NCI-H1417 treated with DMSO at 0.1 percent for 48 hours (cell line): ENCODE measurements at places on chromosomes 4 and X.

DNA sequence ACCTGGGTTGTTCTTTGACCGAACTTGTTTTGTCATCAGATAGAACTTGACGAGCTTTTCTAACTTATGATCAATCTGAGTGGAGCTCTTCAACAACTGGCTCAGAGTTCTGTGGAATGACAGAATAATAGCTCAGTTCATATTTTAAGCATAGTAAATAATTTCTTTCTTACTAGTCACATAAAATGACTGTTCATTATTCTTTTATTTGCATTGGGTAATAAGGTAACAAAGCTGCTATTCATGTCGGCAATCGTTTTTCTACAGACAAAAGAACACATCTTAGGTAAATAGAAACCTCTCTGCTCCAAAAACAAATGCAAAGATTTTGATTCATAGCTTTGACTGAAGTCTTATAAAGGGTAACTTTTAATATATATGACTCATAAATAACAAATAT lies 57.3 kb upstream of the CXCL8 start:
- peak; percentile 52 for DNase-seq

DNA sequence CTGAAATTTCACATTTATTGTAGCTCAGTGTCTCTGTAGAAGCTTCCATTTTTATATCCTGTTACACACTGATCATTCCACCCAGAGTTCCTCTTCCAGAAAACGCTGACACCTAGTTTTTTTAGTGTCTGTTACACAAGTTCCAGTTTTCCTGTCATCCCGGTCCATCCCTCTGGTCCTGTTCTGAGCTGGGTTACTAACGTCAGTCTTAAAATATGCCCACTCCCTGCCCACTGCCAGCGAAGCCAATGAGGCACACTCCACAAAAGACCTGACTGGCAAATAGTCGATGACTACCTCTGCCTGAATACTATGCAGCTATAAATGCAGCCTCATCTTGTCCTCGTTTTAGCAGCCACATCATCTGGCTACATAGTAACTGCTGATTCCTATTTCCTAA lies 30.9 kb upstream of the DDX3X start:
- no peak for DNase-seq

DNA sequence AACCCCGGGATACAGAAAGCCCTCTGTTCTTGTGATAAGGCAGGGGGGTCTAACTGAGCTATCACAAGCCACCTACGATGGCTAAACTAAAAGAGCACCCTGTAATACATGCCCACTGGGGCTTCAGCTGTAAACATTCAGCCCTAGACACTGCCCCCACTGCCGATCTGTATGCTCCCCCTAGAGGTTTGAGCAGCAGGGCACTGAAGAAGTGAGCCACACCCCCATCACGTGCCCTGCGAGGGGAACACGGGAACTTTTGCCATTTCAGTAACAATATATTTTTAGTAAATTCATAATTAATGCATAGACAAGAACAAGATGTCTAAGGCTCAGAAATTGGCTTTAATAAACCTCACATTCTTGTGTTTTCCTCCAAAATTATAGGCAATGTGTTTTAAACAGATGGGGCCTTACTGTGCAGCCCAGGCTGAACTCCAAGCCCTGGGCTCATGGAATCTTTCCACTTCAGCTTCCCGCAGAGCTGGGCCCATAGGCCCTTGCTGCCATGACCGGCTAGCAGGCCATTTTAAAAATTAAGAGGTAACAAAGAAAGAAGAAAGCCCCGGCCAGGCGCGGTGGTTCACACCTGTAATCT lies 235.3 kb upstream of the SFRP2 start:
- DNase-seq = no peak

- DNase-seq = no peak
Measured at GRCh38 chr4:150769248-150769647, 187.3 kb downstream of the MAB21L2 start.

DNA sequence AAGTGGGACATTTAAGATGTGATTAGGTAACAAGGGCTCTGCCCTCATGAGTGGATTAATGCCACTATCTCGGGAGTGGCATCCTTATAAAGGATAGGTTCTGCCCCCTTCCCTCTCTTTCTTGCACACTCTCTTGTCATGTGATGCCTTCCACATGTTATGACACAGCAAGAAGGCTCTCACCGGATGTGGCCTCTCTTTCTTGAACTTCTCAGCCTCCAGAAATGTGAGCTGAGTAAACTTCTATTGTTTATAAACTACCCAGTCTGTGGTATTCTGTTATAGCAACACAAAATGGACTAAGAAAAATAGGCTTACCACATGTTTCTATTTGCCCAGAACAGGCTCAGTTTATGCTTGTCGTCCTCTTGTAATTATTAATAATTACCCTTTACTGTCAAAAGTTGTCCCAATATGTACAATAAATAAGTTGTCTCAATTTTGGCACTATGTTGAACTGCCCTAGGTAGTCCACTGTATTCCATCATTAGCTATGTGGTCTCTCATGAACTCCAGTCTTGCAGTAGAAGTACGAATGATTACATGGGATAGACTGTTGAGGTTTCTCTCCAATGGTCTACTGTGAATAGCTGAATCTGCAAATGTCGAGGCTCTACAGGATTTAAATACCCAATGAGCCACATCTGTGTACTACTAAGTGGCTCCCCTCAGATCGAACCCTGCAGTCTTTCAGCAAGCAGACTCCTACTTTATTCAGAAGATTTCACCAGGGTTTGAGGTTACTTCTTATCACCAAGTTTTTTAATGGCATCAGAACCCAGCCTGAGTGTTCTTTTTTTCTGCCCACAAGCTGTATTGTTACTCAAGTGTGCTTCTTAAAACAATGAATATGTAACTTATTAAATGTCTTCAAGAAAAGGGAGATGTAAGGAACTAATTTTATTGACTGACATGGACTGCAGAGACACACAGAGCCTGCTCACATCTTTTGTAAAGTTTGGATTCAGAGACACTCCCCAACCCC lies 102.0 kb upstream of the LEF1 start:
- no peak for DNase-seq

DNA sequence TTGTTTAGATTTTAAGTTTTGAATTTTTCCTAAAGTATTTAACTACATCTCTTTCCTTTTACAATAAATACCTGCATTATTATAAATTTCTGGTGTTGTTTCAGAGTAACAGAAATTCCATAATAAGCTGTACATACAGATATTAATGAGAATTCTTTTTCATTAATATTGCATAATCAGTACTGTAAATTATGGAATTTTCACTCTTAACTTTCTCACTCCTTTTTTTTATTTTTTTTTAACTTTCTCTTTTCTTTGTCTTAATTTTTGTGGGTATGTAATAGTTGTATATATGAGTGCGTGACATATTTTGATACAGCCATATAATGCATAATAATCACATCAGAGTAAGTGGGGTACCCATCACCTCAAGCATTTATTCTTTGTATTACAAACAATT lies 110.5 kb downstream of the KLHL8 start:
- no peak for DNase-seq

- DNase-seq = no peak
Measured at GRCh38 chr4:146159384-146160058, 16.0 kb upstream of the LSM6 start.

DNA sequence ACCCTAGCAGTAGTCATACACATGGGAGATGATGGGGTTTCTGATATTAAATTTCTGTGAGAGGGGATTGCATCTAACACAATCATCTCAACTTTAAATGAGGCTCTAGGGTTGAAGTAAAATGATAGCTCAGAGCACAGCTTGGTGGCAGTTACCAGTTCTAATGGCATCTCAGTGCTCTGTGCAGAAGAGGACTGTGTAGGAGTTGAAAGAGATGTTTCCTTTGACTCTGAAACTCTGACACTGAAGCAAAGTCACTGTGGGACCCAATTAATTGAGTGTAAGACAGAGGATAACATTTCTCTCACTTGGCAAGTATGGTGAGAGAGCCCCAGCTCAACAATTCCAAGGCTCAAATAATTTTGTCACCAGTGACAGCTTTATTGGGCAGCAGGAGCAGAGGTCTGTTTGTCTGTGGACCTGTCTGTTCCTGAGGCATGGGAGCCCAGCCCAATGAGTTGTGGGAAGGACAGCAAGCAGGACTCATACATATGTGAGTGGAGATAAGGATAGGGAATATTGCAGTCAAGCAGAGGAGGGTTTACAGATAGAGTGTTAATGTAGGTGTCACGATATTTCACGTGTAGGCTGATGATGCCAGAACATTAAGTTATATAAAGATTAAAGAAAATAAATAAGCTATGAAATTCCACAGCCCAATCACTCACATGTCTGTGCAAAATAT lies 76.7 kb upstream of the NAF1 start:
- no peak for DNase-seq

DNA sequence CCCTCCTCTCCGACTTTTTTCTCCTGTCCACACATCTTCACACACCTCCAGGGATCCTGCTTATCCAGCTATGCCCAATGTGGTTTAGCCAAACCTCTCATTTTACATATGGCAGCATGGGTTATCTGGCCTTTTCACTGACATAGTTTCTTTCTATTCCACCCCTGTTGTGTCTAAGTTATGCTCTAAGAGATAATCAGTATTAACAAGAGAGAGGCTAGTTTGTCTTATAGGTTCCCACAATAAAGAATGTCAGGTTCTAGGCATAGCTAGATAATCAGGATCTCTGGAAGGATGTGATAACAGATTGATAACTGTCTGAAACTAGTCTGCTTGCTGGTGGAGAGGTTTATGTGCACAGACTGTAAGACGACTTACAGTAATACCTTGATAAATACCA lies 7.7 kb upstream of the GALNT7 start:
- no peak for DNase-seq

- DNase-seq = no peak
Measured at GRCh38 chr4:46385946-46386345, 4.0 kb downstream of the GABRA2 start.

GRCh38 chr4:57147335-57148060 lies 37.3 kb upstream of the IGFBP7 start:
- DNase-seq = no peak

DNA sequence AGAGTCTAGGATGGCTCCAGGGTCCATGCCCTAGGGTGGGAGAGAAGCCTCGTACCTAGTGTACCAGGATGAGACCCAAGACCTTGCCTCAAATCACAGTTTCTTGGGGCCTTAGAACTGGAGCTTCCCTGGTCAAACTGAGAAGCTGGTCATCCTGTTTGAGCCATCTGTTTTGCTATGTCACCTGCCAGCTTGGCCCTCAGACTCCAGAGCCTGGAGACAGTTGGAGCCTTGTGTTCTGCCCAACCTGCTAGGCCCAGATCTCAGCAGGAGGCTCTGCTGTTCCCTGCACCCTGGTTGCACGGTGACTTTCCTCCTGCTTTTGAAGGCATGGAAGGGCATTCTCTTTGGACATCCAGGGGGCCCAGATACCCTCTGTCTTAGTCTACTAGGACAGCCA lies 206.3 kb upstream of the ATP6AP2 start:
- no peak for DNase-seq

GRCh38 chr4:75429208-75429607 lies 85.0 kb downstream of the RCHY1 start:
- DNase-seq = no peak

DNA sequence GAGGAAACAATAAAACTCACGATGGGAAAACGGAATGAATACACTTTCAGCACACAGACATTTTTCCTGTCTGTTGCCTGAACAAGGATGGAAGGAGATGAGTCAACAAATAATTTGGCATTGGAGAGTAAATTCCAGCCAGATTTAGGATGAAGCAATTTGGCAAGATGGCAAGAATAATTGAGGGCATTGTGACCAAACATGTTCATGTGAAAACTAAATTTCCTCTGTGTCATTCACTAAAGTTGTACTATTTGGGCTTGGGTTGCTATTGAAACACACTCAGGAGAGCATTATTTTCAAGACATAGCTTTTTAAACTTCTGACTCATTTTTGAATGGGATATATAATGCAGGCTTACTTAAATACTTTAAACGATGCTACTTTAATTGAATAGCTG lies 1614.4 kb downstream of the PCDH19 start:
- no peak for DNase-seq

GRCh38 chr4:153499005-153499404 lies 32.8 kb downstream of the TMEM131L start:
- DNase-seq = no peak

GRCh38 chr4:146564492-146564891 lies 42.8 kb upstream of the SLC10A7 start:
- DNase-seq = no peak

DNA sequence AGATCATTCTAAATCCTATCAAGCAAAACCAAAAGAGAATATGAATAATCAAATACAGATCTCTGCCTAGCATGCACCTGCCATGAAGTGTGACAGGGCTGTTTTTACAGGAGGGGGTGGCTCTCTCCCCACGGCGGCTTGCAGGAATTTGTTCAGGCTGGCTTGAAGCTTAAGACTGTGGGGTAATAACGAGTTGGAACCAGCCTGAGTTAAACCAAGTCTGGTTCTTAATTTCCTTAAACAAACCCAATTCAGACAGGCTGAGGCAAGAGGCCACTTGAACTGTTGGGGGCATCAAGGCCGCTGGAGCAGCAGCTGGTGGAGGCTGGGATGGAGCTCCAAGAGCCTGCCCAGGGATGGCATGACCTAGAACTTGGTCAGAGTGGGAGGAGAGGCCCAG lies 45.1 kb upstream of the LGI2 start:
- DNase-seq = no peak

DNA sequence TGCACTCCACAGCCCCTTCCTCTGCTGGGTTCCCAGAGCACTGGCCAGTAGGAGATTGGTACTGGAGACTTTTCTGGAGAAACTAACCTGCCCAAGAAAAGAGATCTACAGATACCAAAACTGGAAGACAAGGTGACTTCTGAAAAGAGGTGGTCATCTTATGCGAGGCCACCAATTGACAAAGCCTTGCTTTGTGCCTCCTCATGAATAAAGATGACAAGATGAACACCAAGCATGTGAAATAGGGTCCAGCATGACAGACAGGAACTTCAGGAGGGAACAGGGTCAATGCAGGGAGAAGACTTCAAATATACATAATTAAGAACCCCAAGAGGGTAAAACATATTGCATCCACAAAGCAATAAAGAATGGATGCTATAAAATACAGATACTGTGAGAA lies 137.9 kb downstream of the APBB2 start:
- no peak for DNase-seq

GRCh38 chr4:82900066-82900410 lies 497 bp upstream of the THAP9 start:
- DNase-seq = peak; percentile 26

GRCh38 chr4:19164334-19164733 lies 1087.4 kb upstream of the SLIT2 start:
- DNase-seq = no peak

- DNase-seq = no peak
Measured at GRCh38 chr4:186724058-186724863, 605 bp upstream of the FAT1 start.

- no peak for DNase-seq
Measured at GRCh38 chr4:183402771-183403170, 41.7 kb upstream of the CDKN2AIP start.

DNA sequence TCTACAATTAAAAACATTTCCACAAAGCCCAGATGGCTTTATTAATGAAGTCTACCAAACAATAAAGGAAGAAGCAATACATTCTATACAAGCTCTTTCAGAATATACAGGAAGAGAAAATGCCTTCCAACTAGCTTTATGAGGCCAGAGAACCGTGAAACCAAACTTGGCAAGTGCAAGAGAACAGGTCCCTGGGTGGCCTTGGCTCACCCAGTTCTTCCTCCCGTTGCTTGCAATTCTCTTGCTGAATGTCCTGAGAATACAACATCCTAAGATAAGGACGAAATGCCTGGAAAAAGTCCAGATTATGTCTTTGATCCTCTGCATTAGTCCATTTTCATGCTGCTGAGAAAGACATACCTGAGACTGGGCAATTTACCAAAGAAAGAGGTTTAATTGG lies 204.9 kb downstream of the MAD2L1 start:
- DNase-seq = no peak

GRCh38 chr4:147980586-147980985 lies 248.7 kb downstream of the ARHGAP10 start:
- no peak for DNase-seq
